ENCODE measurements at places on chromosomes 16 and 17.

GRCh38 chr16:85037050-85037410 lies 9.4 kb downstream of the KIAA0513 start:
- DNase-seq: no peak

GRCh38 chr17:77635176-77635575 lies 323.3 kb upstream of the TNRC6C start:
- DNase-seq: no peak

- no peak for DNase-seq
Measured at GRCh38 chr17:69539781-69540319, 125.4 kb downstream of the MAP2K6 start.

- no peak for DNase-seq
Measured at GRCh38 chr17:49821916-49822315, 26.0 kb downstream of the TAC4 start.

DNA sequence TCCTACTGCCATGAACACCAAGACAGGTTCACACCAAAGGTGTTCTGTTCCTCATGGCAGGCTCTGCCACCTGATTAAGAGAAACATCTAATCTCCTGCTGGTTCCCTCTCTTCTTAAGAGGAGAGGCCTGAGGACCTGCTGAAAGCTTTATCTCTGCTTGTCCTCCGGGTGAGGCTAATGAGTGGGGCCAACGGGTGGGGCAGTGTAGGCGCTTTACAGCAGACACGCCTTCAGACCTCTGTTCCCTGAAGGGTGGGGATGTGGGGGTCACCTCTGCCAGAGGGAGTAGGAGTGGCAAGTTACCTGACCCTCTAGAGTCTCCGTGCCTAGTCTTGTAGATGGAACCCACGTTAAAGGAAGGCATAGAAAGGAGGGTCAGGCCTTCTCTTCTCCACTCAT lies 4.2 kb upstream of the MRM1 start:
- no peak for DNase-seq

- peak; percentile 26 for DNase-seq
Measured at GRCh38 chr16:88743693-88744576, 37.6 kb downstream of the CTU2 start.

DNA sequence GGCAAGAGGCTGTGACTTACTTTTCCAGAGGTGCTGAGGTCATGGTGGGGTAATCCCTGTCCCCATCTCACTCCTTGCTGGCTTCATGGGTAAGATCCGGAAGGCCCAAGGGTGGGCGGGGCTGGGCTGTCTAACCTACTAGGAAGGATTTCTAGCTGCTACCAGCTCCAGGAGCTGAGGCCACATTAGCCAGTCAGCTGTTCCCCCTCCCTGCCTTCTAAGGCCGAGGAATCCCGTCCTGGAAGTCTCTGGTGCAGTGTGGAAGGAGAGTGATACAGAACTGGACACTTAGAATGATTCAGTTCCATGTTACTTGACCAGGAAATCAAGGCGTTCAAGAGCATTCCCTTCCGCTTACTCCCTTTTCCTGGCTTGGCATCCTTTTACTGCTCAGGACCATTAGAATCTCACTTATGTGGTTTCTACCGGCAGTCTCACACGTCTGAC lies 8.9 kb downstream of the GNGT2 start:
- DNase-seq: no peak

DNA sequence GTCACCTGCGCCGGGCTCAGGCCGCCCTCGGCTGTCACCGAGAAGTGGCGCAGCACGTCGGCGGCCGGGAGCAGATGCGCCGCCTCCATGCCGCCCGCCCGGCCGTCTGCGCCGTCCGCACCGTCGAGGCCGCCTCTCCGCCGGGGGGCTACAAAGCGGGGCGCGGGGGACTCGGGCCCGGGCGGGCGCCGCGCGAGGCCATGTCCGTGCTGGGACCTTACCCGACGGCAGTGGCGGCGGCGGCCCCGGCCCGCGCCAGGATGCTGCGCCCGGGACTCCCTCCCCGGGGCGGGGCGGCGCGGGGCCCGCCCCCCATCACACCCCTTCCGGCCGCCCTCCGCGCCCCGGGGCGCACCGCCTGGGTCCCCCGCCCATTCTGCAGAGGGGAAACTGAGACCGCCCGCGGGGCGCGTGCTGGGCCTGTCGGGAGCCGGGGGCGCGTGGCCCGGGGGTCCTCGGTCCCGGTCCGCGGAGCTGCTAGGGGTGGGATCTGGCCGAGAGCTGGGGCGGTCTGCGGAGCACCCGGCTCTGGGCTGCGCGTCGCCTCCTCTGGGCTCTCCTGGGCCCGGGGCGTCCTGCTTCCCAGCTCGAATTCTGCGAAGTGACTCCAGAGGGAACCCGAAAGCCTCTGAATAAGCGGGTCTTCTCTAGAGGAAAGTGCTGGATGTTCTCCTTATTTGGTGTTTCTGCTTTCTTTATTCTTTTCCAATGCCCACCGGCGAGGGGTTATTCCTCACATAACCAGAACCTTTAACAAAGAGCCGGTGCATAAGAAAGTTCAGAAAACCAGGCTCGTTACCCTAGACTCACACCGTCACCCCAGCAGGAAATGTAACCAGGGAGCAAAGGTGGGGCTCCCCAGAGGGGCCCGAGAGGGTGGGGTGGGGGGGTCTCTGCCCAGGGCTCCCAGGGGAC lies at the start of gene ATP2A3:
Gene ATP2A3 (minus strand): TSS at position 235 of the 915 bp plus-strand sequence. CDS start 146 bp downstream, at position 89.
- DNase-seq: peak; percentile 64

DNA sequence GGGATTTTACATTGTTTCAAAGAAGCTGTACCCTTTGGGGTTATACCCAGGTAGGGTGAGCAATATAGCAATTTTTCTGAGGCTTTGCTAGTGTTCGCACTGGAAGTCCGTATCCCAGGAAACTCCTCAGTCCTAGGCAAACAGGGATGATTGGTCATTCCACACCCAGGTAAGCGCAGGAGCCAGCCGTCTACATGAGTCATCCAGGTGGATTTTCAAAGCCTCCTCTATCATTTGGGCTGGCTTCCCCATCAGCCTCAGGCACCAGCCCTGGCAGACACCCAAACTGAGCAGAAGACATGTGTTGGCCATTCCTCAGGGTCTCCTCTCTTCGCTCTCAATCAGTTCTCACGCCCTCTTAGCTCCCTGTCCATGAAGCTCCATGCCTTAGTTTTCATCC lies 135.6 kb downstream of the AIPL1 start:
- no peak for DNase-seq

DNA sequence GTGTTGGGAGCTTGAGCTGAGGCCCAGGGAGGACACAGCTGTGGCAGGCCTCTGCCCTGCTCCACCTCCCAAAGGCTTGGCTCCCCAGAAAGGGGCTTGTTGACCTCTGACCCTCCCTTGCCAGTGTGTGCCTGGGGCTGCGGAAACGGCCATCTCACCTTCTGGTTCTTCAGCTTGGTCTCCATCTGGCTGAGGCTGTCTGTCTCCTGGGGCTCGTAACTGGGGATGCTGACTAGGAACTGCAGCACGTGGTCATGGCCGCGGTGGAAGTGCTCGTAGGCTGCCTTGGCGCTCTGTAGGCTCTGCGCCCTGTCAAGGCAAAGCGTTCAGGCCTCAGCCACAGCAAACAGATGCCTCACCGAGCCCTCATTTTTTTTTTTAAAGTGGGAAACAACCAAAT lies 42.7 kb downstream of the UBN1 start:
- no peak for DNase-seq

DNA sequence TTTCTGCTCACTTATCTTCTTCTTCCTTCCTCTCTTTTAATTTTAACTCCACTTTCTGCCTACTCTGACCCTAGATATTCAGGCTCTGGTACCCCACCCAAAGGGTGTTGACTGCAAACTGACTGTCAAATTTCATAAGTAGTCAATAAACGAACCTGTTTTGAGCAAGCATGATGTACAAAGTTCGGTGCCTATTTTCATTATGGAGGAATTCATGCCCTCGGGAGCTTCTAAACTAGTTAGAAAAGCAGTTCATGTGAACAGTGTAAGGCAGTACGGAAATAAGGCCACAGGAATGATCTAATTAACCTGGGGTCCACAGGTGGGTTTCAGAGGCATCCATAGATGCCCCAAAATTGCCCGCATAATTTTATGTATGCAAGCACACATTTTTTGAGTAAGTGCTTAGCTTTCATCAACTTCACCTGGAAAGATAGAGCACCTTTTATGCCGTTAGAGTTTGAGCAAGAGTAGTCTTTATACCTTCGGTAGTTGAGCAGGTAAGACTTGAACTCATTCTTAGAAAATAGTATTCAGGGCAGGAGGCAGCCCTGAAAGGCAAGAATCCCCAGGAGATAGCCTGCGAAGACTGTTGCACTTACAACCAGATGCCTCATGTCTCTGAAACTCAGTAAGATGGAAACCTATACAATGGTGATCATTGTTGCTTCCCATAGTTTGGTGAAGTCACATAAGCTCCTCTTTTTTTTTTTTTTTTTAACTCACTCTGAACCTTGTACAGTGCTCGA lies 36.6 kb upstream of the TBX2 start:
- no peak for DNase-seq

DNA sequence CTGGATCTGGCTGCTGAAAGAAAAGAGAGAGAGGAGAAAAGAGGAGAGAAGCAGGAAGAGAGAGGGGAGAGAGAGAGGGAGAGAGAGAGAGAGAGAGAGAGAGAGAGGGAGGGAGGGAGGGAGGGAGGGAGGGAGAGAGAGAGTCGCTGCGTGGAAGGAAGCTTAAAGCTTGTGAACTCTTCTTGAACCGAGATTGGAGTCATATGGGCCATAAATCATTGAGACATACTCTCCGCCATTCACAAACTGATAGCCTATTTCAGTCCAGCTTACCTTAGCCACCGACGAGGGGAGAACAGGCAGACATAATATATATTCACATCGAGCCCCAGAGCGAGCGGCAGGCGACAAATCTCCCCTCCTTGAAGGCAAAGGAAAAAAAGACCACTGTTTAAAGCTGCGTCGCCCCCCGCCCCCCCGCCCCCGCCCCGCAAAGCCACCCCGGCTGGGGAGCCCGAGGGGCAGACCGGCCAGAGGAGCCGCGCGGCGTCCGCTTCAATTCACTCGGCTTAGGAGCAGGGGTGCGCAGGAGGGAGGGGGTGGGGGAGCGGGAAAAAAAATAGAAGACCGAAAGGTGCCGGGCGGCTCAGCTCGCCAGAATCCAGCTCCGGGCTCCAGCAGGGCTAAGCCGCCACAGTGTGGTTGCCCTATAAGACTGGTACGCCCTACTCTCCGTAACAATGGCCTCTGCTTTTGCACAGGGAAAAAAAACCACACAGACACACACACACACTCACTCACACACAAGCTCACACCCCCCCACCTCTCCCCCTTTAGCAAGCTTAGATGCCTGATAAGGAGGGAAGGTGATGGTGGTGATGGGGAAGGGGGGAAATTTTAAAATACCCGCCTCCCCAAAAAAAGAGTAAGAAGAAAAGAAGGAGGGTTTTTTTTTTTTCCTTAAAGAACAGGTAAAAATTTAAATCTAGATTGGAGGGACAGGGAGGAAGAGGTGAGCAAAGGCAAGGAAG lies 10.6 kb upstream of the HOXB2 start:
- DNase-seq: peak; percentile 87

GRCh38 chr17:29885031-29885640 lies 44.9 kb downstream of the SSH2 start:
- no peak for DNase-seq

DNA sequence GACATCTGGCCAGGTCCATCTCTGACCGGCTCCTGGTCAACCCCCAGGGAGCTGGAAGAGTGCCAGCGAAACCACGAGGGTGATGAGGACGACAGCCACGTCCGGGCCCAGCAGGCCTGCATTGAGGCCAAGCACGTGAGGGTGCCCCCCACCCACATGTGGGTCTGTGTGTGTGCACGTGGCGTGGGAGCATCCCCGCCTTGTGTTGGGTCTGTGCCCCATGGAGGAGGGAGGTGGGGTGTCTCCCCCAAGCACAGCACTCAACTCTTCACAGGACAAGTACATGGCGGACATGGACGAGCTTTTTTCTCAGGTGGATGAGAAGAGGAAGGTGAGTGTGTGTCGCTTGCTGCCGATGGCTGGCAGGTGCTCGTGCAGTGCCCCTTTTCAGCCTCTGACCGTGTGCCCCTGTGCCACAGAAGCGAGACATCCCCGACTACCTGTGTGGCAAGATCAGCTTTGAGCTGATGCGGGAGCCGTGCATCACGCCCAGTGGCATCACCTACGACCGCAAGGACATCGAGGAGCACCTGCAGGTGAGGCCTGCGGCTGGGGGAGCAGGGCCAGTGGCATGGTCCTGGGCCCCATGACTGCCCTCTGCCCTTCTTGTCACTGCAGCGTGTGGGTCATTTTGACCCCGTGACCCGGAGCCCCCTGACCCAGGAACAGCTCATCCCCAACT lies 1.7 kb downstream of the STUB1 start:
- DNase-seq: no peak

DNA sequence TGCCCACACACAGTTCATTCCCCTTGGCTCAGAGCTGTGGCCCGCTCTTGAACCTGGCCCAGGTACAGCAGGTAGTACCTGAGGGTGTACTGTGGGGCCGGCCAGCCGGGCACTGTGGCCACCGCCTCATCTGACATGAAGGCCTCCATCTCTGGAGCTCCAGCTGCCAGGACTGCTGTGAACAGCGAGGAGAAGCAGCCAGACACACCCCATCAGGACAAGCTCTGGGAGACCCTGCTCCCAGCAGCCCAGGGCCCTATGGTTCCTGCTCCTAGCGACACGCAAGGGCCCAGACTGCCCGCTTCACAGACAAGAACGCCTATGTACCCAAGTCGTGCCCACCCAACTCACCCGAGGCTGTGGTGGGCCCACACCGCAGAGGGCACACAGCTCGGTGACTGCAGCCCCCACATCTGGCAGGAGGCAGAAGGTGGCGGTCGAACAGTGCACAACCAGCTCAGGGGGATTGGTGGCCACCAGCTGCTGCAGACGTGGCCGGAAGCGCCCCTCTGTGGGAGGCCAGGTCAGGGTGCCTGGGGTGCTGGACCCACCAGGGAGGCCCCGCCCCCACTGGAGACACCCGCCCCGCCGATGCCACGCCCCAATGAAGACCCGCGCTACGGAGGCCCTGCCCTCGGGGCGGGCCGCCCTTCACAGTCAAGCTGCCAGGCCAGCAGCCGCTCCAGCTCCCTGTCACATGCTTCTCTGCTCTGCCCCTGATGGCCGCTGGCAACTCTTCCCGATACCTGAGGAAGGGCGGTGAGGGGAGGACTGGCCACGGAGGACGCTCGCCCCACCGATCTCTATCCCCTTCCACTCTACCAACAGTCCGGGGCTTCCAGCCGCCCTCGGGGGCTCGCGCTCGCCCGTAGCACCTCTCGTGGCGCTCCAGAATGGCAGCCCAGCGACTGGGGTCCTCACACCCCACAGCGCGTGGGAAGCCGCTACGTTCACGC lies 1.1 kb upstream of the STUB1 start:
- DNase-seq: peak; percentile 35

GRCh38 chr17:8163978-8164814 lies 1.4 kb upstream of the VAMP2 start:
- no peak for DNase-seq

GRCh38 chr17:78144736-78145641 lies 1.2 kb upstream of the C17orf99 start:
- DNase-seq: no peak

- DNase-seq: no peak
Measured at GRCh38 chr16:49464093-49464492, 90.5 kb downstream of the C16orf78 start.

- DNase-seq: no peak
Measured at GRCh38 chr17:65554553-65555223, 6.8 kb downstream of the AXIN2 start.

DNA sequence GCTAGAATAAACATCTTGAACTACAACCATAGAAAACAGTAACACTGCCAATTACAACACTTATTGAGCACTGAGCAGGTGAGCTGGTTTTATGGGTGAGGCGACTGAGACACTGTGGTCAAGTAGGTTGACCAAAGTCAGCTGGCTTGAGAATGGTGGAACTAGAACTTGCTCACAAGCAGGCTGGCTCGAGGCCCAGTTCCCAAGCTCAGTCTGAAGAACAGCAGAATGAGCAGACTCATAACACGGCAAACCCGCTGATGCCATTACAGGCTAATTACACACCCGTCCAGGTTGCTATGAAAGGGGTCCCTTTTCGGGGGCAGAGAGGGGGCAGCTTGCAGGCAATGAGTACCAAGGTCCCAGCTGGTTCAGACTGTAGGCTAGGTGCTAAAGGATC lies 6.5 kb downstream of the ZZEF1 start:
- DNase-seq: no peak
